ENCODE measurements at places on chromosomes 7 and 10. TPM values are rescaled to one million over a fixed set of nuclear protein-coding genes. Genes with fewer than 3 reads are reported as not detected.

Gene LRRC18
- not detected for total RNA-seq

DNA sequence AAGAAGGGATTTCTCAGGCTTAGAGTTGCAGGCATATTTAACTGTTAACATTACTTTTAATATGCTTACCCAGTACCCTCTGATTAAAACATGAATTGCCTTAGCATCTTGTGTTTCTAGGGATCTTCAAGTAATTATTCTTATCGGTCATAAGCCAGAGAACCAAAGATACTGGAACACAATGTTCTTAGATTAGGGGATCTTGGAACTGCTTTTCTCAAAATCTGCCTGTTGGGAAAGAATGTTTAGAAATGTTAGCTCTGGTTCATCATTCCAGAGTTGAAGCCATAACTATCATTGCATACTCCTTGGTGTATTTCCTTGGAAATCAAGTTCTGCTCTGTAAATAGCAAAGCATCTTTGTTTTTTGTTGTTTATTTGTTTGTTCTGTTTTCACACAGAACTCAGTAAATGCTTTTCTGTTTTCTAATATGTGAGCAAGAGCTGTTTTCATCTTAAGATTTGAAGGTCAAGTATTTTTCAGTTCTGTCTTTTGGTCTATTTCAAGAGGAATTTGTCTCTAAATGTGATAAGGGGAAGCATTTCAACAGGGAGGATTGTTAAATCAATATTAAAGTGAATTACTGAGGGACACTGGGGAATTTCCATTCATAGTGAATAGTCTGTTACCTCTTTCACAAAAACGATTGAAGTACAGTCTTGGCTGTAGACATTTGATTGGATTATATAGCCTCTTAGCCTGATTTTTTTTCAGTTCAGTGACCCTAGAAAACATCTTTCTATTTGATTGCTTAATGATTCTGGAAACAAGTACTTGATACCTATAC is 103.2 kb upstream of the CYP26C1 start:
- no peak for DNase-seq

DNA sequence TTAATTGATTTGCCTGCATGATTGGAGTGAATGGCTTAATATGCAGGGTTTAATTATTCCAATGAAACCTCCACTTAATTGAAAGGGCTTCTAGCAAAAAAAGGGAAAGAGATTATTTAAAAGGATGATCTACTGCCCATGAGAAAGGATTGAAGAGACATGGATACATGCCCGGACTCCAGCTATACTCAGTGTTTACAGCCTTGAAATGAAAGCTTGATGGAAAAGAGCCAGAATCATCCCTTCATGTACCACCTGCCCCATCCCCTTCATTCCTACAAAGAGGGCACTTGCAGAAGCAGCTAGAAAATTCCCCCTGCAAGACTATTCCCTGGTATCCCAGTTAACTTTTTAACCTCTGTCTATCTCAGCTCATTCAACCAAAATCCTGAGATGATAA is 78.4 kb downstream of the CARD11 start:
- DNase-seq, result no peak

DNA sequence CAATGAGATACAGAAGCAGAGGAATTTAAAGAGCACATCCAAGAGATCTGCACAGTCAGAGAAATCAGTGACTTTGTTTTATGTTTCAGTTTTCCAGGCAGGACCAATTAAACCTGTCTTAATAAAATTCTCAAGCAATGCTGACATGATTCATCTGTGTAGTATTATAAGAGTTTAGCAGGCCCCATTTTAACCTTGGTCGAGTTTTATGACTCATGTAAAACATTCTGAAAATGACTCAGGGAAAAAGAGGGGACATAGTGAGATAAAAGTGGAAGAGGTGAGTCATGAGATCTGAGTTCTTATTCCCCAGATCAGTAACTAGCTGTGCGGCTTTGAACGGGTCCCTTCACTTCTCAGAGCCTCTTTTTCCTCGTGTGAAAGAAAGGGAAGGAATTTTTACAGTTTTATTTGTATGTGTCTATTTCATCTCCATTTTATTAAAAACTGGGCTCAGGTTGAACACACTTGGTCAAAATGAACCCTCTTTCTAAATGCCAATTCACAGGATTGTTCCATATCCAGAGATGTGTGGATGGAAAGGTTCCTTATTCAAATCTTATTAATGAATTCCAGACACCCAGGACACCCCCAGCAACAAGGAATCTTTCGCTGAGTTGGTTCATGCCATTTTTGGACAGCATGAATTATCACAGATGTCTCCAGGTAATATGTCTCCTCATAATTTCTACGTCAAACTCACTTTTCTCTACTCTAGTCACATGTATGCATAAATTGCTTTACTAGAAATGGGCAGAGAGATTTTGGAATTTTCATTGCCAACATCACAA is 143.2 kb downstream of the JAZF1 start:
- DNase-seq, result peak; percentile 71

Gene IKZF1
- under 0.01 TPM for total RNA-seq

GRCh38 chr7:84249656-84250055 is 55.1 kb upstream of the SEMA3A start:
- DNase-seq, result no peak

Gene ELOVL3
- 2.7 TPM for total RNA-seq

DNA sequence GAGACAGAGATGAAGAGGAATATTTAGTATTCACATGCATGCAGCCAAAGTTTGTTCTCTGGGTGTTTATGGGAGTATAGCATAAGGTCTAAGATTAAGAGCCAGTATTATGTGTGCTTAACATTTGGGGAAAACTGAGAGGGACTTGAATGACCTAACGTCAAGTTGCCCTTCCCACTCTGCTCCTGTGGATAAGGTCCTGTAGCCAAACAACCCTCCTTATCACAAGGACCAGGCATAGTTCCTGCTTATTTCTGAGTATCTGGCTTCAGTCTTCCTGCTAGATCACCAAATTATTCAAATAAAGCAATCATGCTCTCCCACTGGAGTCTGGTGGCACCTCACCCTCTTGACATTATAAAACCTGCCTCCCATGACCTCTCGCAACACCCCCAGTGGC is 137.9 kb upstream of the SEMA3E start:
- no peak for DNase-seq

Gene PLEKHS1
- not detected for total RNA-seq

DNA sequence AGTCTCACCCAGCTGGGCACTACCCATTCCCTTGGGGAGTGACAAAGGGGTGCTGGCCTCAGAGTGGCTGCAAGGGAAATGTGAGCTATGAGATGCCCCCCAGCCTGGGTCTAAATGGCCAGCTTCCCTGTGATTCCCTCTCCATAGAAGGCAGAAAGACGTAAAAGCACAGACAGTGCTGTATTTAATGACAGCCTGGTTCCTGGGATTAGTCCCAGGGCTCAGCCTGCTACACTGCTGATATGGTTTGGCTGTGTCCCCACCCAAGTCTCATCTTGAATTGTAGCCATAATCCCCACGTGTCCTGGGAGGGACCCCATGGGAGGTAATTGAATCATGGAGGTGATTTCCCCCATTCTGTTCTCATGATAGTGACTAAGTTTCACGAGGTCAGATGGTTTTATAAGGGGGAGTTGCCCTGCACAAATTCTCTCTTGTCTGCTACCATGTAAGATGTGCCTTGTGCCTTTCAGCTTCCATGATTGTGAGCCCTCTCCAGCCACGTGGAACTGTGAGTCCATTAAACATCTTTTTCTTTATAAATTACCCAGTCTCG is 23.9 kb upstream of the CALN1 start:
- no peak for DNase-seq

GRCh38 chr7:100539436-100540006 is 518 bp downstream of the AGFG2 start:
- DNase-seq, result peak; percentile 78

- peak; percentile 96 for DNase-seq
Observed at GRCh38 chr10:132684164-132684891, 101.6 kb downstream of the NKX6-2 start.

Gene GIMAP4
- total RNA-seq, result not detected

Gene SLC13A4
- total RNA-seq, result 0.36 TPM

GRCh38 chr10:70927189-70927943 is 39.0 kb upstream of the PCBD1 start:
- DNase-seq, result peak; percentile 92

- no peak for DNase-seq
Observed at GRCh38 chr7:39702133-39702532, 78.8 kb downstream of the RALA start.

Gene ARPC1B
- total RNA-seq, result 273 TPM

Gene CACUL1
- 39.2 TPM for total RNA-seq

Gene CYP2C19
- total RNA-seq, result not detected

Gene SLC26A3
- total RNA-seq, result not detected

Gene SDK1
- under 0.01 TPM for total RNA-seq

Gene ACSL5
- 8.0 TPM for total RNA-seq

DNA sequence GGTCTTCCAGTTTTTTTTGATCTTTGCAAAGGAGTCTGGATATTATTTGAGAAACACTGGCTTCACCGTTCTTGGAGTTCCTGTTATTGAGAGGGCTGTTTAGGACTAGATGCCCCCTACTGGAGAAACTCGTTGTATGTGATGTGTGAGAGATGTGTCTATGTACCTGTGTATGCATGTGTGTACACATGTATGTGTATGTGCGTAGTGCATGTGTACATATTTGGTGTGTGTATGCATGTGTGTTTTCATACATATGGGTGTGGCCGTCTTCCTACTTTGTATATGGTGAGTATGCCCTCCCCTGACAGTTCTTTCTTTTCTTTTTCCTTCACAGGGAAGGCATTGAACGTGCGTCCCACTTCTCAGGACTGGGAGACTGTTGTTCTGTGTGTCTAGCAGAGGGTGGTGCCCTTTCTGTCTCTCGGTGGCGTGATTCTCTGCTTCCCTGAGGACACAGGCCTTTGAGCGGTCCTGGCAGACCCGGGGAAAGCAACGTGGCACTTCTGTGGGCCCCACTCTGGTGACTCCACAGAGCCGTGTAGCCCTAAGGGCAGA is 3.0 kb upstream of the CALHM3 start:
- peak; percentile 94 for DNase-seq

GRCh38 chr10:22701132-22701826 is 13.1 kb downstream of the PIP4K2A start:
- DNase-seq, result no peak

DNA sequence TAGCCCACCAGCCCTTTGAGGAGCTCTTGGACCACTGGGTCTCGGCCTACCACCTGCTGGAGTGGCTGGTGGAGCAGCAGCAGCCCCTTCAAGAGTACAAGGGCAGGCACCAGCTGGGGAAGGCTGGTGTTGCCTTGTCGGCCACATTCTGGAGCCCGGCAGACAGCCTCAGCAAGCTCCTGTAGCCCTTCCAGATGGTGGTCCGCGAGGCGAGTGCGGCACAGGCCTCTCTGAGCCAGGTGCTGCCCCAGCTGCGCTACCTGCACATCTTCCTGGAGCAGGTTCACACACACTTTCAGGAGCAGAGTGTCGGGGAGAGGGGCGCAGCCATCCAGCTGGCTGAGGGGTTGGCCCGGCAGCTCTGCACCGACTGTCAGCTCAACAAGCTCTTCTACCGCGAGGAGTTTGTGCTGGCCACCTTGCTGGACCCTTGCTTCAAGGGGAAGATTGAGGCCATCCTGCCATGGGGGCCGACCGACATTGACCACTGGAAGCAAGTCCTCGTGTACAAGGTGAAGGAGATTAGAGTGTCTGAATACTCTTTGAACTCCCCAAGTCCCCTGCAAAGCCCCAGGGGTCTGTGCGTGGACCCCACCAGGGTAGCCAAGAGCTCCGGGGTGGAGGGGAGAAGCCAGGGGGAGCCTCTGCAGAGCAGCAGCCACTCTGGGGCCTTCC is 7.0 kb upstream of the ACTR3C start:
- peak; percentile 51 for DNase-seq

GRCh38 chr7:24881623-24882022 is 98.4 kb downstream of the OSBPL3 start:
- no peak for DNase-seq

DNA sequence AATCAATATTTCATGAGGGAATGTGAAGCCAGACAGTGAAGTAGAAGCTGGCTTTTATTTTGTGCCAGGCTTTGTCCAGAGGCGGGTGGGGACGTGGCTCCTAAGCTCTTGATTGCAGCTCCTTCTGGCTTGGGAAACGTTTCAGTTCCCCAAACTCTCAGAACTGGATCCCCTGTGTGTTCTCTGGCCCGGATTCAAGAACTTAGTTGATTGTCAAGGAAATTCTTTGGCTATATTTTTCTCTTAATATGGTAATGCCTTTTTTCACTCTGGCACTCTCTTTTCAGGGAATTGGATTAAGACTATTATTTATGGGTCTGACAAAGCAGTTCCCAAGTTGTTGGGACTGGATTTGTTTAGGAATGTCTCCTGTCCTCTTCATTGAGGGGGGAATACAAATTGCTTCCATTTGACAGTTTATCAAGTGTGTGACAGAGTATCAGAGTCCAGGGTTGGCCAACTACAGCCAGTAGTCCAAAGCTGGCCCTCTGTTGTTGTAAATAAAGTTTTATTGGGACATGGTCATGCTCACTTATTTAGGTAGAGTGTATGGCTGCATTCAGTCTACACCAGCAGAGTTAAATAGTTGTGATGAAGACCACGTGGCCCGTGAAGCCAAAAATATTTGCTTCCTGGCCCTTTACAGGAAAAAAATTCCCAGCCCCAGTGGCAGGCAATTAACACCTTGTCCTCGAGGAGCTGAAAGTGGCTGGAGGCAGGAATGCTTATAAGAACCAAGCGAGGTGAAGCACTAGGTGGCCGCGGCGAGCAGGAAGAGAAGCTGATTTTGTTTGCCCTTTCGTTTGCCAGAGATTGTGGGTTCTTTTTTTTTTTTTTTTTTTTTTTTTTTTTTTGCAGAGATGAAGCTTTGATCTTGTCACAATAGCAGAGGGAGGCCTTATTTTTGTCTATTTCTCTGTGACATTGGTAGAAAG is 34.3 kb downstream of the HTRA1 start:
- DNase-seq, result no peak

- DNase-seq, result no peak
Observed at GRCh38 chr7:30502470-30503251, 2.0 kb downstream of the GGCT start.

GRCh38 chr10:60973086-60973485 is 29.1 kb upstream of the RHOBTB1 start:
- no peak for DNase-seq

Gene HOGA1
- total RNA-seq, result 2.7 TPM

DNA sequence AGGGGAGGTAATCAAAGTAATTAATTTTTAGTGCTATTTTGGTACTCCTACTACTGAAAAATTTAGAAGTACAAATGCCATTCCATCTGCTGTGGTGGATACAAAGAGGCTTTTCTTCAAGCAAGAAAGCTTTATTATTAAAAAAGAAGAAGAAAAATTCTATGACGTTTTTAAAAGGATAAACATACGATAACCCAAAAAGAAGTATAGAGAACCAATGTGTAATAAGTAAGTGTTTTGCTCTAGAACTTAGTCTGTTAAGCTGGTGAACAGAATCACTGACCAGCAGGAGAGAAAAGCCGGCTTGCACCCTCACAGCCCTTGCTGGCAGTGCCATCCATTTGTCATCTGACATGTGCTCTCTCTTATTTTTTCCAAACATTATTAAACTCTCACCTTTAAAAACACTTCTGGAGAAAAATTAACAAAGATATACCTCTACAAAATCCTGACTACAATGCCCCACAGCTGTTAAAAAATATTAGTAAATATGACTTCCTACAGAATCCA is 81.5 kb downstream of the SRPK2 start:
- no peak for DNase-seq
